ENCODE measurements at places on chromosomes 12 and 14.
A peak's percentile ranks its signal among the peaks of the same experiment; 100 is the strongest.

DNA sequence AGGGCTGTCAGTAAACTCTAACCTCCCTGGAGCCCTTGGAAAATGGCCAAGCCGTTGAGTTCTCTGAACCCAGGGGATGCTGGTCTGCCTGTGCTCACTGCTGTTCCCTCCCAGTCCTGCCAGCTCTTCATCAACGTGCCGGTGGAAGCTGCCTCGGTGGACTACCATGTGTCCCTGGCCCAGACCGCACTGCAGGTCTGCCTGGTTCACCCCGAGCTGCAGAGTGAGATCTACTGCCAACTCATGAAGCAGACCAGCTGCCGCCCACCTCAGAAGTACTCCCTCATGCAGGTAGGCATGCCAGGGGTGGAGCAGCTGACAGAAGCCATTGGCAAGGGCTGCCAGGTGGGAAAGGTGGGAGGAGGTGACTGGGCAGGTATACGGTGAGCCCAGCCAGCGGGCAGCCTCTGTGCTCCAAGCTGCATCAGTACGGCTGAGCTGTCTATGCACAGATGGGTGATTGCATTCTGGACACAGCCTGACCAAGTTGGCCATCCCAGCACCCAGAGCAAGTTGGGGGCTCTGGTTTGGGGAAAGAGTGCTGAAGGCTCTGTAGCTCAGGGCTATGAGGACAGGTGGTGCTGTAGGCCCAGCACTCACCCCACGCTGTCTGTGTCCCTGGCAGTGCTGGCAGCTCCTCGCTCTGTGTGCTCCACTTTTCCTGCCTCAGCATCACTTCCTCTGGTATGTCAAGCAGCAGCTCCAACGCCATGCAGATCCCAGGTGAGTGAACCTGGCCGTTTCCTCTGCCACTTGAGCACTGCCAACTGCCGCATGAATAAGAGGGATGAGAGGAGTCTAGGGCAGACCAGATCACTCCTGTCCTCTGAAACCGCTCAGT lies 21.9 kb downstream of the PIGH start:
- no peak for DNase-seq

GRCh38 chr12:109310247-109311125 lies 1.4 kb upstream of the FOXN4 start:
- no peak for DNase-seq

DNA sequence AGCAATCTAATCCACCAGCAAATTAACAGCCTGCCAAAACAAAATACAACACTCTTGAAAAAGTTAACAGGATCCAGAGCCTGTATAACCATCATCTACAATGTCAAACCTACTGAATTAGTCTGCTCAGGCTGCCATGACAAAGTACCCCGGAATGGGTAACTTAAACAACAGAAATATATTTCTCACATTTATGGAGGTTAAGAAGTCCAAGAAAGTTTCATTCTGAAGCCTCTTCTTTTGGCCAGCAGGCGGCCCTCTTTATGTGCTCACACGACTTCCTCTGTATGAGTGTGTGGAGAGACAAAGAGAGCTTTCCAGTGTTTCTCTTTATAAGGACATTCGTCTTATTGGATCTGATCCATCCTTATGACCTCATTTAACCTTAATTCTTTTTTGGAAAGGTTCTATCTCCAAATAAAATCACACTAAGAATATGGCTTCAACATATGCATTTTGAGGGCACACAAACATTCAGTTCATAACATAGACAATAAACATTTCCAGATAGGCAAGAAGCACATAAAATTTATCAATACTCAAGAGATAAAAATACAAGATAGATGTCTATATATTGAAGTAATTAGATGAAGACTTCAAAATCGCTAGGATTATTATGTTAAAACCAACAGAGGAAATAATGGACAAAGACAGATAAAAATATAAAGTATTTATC lies 5.9 kb upstream of the RERG start:
- peak; percentile 46 for DNase-seq

DNA sequence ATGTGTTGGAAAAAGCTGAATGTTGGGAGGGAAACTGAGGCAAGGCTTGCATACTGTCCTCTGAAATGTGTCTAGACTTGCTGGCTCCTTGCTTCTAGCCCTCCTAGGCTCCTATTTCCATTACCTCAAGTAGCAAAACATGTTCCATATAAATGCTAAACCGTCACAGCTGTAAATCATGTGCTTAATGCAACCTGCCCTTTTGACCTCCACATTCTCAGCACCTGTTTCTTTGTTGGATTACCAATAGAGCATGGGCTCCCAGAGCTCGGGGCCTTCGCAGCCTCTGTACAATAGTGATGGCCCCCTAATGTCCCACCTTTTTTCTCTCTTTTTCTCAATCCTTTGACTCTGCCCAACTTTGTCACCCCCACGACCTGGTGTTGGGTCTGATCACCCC lies 23.3 kb downstream of the RERGL start:
- no peak for DNase-seq

DNA sequence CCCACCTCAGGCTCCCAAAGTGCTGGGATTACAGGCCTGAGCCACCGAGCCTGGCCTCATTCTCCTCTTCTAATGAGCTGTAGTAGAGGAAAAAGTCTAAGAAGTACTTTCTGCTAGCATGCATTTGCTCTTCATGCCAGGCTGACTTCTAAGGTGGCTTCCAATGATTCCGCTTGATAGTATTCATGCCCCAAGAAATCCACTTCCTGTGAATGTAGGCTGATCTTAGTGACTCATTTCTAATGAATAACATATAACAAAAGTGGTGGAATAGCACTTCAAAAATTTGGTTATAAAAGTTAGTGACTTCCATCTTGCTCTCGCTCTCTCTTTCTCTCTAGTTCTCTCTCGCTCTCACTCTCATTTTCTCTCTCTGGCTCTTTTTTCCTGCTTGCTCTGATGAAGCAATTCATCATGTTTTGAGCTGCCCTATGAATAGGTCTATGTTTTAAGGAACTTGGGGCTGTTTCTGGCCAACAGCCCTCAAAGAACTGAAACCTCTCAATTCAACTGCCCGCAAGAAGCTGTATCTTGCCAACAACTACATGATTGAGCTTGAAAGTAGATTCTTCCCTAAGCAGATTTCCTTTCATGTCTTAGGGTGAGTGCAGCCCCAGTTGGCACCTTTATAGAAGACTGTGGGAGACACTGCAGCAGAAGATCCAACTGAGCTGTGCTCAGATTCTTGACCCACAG lies 282.9 kb downstream of the RMST start:
- DNase-seq = no peak

DNA sequence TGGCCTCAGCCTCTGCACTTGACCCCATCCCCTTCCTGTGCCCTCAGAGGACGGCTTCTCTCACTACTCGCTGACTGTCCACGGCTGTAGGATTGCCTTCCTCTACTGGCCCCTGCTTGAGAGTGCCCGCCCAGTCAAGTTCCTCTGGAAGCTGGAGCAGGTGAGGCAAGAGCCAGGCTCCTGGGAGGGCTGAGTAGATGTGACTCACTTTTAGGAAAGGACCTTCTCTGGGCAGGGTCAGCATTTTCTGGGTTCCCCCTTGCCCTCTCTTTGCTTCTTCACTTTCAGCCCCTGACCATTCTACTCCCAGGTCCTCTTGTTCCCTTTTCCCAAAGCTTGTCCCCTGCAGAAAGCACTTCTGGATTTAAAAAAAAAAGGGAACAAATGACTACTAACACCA lies 7.7 kb downstream of the CLSTN3 start:
- no peak for DNase-seq
